Activated CD4-positive, alpha-beta T cell treated with anti-CD3 and anti-CD28 coated beads for 1 hour (primary cell): ENCODE measurements at places on chromosomes 7 and 10.

DNA sequence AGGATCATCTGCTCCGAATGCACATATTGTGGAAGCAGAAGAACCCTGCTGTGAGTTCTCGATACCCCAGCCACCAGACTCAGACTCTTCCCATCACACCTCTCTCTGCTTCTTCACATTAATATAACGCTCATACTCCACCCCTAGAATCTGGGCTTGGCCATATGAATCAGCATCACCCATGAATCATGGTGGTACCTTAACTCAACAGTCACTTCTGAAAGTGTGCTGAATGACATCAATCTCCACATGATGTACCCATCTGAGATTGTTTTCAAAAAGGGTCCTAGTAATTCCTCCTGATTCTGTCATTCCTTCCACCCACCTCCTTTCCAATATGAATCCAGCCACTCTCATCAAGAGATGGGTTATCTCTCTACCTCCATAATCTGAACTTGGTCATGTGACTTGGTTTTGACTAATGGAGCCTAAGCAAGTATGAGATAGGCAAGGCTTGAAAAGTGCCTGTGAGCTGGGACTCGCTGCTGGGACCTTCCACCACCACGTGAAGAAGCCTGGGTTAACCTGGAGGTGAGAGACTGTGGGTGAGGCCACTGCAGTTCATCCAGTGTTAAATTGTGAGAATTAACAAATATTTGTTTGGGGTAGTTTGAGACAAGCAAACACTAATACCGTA lies 15.4 kb downstream of the YWHAG start:
- no peak for DNase-seq

DNA sequence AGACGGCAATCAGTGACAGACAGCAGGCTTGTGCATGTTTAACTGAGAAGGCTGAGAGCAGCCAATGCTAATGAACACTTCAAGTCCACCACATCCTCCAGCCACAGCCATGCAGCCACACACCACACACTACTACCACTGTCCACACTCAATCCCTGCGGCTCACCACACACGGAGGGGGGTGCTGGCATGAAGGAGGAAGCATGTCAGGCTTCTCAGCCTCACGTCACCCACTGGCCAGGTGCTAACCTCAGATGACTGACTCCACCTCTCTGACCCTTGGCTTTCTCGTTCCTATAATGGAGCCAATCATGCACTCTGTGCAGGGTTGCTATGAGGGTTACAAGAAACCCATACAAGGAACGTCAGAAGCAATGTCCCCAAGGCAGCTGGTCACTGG lies 165.4 kb upstream of the RNF32 start:
- no peak for DNase-seq

- DNase-seq, result no peak
Observed at GRCh38 chr10:107800061-107800460, 635.6 kb upstream of the SORCS1 start.

DNA sequence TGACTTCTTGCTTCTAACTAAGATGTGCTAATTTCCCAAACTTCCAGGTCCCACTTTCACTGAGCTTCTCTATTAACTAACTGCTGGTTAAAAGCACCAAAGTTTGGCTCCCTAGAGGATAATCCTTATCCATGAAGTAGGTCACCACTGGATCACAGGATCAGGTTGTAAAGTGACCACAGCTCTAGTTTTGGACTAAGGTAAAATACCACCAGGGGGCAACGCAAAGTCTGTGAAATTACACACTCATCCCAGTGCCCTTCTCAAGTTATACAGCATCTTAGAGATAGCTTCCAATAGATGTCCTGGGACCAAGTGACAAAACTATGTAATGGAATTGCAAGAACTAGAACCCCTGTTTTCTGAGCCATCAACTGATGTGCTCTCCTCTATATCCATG lies 116.4 kb upstream of the ASAH2 start:
- DNase-seq, result no peak

- no peak for DNase-seq
Observed at GRCh38 chr7:16409777-16410176, 11.6 kb downstream of the CRPPA start.

DNA sequence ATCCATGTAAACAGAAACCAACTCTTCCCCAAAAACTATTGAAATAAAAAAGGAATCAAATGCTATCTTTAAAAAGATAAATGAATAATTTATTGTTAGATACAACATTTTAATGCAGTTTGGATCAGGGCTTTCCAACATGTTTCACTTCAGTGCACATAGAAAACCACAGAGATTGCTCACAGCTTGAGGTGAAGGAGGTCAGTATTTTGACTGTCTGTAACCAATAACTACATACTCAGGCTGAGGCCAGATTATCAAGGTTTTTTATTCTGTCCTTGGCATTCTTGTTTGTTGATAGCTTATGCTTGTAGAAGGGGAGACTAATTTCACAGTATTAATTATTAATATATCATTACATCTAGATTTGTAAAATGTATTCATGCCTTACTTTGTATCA lies 195.5 kb downstream of the PRKG1 start:
- DNase-seq, result no peak

DNA sequence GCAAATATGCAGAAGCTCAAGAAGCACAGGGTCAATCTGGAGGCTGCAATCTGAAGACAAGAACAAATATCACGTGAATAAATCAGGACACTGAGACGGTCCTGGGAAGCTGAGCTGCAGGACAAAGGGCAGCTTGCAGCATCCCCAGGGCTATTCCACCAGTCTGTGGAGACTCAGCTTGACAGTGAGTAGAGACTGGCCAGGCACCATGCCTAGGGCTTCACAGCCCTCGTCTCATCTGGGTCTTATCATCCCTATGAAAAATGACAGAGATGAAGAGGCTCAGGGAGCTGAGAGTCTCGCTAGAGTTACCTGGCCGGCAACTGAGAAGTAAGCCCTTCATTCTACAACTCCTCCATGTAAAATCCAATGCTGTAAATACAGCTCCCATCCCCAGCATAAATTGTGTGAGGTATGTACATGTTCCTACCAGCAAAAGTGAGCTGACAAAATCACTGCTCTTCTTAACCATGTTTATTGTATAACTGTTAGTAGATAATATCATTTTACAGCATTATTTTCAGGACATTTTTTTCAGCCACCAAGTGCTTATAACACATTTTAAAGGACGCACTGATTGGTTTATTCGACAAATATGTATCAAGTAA lies 186.6 kb upstream of the IGFBP3 start:
- no peak for DNase-seq

DNA sequence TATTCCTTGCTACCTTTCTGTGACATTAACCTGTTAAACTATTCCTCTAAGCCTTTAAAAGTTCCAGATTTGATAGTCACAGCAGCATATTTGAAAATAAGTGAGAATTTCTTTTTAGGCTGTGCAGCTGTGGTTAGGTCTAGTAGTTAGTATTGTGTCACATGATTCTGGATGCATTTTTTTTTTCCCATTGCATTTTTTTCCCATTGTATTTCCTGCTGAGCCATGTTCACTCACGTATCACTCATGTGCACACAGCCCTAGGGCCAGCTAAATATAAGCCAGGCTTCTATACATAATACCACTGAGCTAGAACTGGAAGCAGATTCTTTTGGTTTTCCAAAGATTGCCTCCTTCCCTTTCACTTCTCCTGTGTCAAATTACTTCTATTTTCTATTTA lies 37.4 kb downstream of the DNAJC9 start:
- no peak for DNase-seq

GRCh38 chr10:62491597-62491996 lies 117.4 kb downstream of the ZNF365 start:
- no peak for DNase-seq

DNA sequence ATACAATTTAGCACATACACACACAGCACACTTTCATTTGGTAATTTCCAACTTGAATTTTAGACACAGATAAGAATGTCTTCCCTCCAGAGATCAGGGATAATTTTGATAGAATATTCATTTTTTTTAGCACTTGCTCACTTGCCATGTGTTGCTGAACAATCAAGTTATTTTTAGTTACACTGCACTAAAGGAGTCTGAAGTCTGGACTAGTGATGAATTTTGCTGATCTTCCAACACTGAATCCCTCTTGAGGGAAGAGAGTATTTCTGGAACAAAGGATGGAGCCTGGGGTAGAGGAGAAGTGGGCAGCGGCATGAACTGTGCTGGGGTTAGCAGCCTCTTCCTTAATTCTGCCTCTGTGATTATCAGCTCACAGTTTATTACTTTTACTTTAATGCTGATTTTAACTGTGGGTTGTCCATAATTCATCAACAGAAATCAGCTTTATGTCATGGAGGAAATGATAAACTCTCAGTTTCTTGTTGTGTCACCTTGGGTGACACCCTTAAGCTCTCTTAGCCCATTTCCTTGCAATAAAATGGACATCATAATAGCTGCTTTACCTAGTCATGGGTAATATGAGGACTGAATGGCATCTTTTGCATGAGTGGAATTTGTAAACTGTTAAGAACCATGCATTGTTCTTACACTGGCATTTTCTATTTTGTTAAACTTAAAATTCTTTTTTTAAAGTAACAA lies 32.1 kb downstream of the SGPL1 start:
- DNase-seq, result no peak

GRCh38 chr7:4159761-4160554 lies 522.1 kb upstream of the FOXK1 start:
- DNase-seq, result no peak

DNA sequence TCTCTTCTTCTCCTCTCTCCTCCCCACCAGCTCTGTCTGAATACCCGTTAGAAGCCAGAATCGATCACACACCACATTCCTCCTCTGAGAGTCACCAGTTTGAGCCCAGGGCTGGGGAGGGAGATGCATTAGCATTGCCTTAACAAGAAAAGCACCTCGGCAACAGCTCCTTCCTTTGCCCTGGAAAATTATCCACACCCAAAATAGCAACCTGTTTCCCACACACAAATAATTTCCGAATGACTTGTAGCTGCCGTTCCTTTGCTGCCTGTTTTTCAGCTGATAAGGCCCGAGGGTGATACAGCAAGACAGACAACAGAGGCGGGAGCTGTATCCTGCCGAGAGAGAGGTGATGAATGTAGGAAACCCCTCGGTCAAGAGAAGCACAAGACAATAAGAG lies 91.3 kb downstream of the CPXM2 start:
- no peak for DNase-seq

DNA sequence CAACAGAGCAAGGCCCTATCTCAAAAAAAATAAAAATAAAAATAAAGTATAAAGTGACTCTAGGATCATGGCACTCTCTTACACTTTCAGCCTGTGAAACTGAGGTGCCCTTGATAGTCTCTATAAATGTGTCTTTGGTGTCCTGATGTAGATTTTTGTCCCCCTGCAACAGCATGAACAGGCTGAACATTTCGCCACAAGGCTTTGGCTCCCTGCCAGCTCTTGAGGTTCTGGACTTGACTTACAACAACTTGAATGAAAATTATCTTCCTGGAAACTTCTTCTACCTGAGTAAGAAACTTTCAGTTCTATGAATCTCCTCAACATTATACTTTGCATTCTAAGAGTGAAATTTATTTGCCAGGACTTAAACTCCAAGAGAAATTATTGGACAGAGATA lies 48.1 kb upstream of the BMS1 start:
- DNase-seq, result no peak

- DNase-seq, result no peak
Observed at GRCh38 chr10:95447685-95448084, 113.5 kb downstream of the SORBS1 start.

DNA sequence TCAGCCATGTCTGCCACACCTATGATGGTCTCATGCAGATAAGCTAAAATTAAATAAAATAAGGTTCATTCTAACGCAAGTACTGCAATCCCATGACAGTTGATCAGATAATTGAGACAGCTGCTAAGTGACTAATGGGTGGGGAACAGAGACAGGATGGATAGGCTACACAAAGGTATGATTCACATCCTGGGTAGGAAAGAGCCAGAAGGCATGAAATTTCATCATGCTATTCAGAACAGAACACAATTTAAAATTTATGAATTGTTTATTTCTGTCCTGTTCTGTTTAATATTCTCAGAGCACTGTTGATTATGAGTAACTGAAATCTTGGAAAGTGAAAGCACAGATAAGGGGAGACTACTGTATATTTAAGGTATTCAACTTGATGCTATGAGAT lies 381.8 kb upstream of the SORCS1 start:
- no peak for DNase-seq

GRCh38 chr10:14555807-14556206 lies 218.9 kb downstream of the FAM107B start:
- DNase-seq, result no peak

DNA sequence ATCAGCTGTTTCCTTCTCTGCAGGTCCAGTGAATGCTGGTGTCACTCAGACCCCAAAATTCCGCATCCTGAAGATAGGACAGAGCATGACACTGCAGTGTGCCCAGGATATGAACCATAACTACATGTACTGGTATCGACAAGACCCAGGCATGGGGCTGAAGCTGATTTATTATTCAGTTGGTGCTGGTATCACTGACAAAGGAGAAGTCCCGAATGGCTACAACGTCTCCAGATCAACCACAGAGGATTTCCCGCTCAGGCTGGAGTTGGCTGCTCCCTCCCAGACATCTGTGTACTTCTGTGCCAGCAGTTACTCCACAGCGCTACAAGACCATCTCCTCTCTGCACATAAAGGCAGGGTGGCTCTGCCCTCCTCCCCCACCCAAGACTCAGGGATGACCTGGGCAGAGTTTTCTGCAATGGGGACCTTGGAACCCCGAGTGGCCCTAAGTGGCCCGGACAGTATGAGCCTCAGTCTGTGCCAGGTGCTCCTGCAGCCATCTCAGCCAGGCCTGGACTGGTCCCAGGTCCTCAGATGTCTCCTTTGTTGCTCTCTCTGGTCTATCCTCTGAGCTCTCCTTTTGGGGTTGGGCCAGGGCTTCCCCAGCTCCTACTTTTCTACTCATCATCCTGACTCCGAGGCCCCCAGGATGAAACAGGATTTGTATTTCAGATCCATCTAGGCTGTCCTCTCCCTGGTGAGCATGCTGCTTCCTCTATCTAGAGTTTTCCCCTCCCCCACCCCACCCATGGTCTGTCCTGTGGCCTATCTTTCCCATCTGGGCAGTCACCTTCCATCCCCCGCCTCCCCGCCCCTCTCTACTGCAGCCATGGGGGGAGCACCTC lies 212.1 kb upstream of the PRSS58 start:
- DNase-seq, result no peak

GRCh38 chr7:67453580-67454380 lies 457.1 kb downstream of the TYW1 start:
- DNase-seq, result no peak

DNA sequence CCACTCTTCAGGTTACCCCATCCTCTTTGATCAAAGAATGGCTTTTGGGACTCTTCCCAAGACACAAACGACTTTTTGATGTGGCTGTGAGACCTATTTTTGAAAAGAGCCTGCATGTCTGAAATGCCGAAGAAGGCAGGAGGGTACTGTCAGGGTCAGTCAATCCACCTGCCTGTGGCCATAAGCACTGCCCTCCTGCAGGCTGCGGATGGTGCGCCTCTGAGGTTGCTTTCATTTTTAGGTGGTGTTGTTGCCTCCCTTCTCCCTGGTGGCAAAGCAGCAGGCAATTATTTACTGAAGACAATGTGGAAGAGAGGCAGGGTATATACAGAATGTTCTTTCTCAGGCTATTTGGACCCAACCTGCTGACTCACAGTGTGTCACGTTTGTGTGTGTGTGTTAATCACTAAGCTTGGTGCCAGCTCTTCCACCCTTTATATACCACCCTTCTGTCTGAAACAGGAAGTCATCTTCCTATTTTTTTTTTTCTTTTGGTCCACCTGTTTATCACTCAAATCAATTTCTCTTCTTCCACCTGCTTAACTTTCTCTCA lies 1421.2 kb upstream of the CELF2 start:
- no peak for DNase-seq
